ENCODE measurements at places on chromosomes 16 and 17.

- peak; percentile 53 for DNase-seq
Measured at GRCh38 chr17:77475016-77475976, 334.5 kb downstream of the SEC14L1 start.

GRCh38 chr17:60534613-60535157, 8.6 kb upstream of the APPBP2 start:
- DNase-seq = peak; percentile 12

- DNase-seq = no peak
Measured at GRCh38 chr17:13104576-13104975, 86.7 kb upstream of the ELAC2 start.

GRCh38 chr16:46621934-46622676, 926 bp upstream of the SHCBP1 start:
- no peak for DNase-seq

- DNase-seq = no peak
Measured at GRCh38 chr16:27564224-27564623, 14.3 kb downstream of the KATNIP start.

DNA sequence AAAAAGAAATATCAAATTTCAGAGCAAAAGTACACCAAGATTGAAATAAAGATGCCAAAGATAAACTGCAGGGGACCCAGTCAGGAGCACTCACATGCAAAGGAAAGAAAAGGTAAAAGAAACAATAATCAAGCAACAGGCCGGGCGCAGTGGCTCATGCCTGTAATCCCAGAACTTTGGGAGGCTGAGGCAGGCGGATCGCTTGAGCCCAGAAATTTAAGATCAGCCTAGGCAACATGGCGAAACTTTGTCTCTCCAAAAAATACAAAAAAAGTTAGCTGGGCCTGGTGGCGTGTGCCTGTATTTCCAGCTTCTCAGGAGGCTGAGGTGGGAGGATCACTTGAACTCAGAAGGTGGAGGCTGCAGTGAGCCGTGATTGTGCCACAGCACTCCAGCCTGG, 107.6 kb upstream of the SMURF2 start:
- no peak for DNase-seq

Measured in hepatocyte (in vitro differentiated cells).